ENCODE measurements at places on chromosomes 3 and 15.

- no peak for DNase-seq
Observed at GRCh38 chr3:74921676-74922075, 307.2 kb upstream of the CNTN3 start.

DNA sequence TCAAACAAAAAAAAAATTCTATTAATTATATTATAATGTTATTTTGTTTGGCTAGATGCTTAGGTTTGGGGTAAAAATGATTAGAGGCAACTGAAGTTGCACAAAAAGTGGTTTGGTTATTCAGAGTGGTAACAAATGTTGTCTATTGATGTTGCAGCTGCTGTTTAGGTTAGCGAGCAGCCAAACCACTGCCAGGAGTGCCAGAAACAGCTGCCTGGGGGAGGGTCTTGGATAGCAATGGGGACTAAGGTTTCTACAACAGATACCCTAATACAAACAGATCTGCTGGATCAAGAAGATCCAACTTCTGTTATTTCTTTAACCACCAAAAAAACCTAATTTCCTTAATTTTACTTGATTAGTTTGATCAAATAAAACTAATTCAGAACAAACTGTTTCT lies 26.6 kb downstream of the BTLA start:
- DNase-seq = no peak

- DNase-seq = no peak
Observed at GRCh38 chr3:162799910-162800309, 1303.3 kb downstream of the OTOL1 start.

DNA sequence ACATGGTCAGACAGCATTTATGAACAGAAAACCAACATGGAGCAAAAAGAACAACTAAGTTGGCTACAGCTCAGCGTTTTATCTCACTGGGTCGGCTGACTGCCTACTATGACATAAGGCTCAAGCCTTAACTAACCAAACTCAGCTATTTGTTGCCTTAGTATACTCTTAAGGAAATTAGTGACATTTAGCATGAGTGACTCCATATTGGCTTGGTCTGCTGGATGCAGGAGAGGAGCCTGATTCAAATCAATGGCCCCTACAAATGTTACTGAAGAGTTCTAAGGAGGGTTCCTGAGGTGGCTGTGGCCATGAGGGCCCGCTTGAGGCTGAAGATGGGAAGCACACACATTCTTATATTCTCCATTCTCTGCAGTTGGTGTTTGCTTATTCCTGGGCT lies 20.1 kb upstream of the ALDH1L1 start:
- DNase-seq = no peak

- DNase-seq = no peak
Observed at GRCh38 chr3:122032531-122032930, 10.5 kb upstream of the ILDR1 start.

DNA sequence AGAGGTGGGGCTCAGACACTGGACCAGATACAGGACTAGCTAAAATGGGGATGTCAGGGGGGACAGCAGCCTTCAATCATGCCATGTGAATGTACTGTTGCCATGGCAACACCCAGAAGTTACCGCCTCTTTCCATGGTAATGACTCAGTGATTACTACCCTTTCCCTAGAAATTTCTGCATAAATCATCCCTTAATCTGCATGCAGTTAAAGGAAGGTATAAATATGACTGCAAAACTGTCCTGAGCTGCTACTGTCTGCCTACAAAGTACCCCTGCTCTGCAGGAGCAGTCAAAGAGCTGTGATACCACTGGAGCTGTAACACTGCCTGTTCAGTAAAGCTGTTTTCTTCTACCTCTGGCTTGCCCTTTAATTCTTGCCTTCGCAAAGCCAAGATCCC lies 168.2 kb downstream of the PEAK1 start:
- DNase-seq = no peak

- peak; percentile 43 for DNase-seq
Observed at GRCh38 chr15:41943543-41944312, 28.6 kb downstream of the EHD4 start.

DNA sequence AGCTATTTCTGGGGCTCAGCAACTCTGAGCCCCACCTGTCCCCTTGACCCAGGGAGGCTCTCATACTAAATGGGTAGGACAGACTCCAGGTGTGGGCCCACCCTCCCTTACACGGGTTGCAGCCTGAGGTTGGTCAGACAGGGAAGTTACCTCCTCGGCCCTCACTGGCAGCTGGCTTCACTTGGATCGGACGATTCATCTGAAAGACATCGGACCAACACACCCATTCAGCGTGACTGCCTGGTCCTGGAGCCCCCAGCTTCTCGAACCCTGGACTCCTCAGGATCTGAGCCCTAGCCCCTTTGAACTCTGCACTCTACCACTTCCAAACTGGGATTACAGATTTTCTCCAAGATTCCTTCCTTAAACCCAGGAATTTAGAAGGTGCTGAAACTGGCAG lies 15.4 kb downstream of the CELF6 start:
- peak; percentile 65 for DNase-seq

DNA sequence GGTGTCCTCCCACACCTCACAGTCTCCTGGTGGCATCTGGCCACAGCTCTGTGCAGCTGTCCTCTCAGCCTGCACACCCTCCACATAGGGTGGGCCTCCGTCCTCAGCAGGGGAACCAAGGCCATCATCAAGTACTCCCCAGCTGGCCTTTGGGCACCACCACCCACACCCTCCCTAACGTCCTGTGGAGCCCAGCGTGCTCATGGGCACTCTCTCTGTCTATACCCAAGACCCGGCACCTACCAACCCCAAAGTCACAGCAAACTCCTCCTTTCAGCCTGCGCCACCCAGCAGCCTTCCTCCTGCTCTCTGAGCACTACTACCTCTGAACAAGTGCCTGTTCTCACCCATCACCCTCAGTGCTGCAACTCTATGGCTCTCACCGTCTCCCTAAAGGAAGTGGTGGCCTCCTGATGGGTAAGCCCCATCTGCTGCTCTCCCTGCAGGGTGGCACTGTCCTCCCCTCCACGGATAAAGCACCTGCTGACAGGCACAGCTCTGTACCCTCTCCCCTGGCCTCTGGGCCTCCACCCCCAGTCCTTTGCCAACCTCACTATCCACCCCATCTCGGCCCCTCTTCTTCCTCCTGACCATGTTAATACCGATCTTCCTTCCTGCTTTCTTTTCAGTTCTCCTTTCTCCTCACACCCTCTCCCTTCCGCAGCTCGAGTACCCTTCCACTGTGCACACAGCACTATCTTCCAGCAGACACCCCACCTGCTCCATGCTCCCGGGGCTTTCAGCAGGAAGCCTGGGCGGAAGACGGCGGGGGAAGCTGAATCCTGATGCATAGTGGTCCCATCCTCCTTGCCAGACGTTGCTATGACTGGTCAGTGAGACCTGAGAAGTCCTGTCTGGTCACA lies 31.5 kb downstream of the SLC41A3 start:
- peak; percentile 59 for DNase-seq

DNA sequence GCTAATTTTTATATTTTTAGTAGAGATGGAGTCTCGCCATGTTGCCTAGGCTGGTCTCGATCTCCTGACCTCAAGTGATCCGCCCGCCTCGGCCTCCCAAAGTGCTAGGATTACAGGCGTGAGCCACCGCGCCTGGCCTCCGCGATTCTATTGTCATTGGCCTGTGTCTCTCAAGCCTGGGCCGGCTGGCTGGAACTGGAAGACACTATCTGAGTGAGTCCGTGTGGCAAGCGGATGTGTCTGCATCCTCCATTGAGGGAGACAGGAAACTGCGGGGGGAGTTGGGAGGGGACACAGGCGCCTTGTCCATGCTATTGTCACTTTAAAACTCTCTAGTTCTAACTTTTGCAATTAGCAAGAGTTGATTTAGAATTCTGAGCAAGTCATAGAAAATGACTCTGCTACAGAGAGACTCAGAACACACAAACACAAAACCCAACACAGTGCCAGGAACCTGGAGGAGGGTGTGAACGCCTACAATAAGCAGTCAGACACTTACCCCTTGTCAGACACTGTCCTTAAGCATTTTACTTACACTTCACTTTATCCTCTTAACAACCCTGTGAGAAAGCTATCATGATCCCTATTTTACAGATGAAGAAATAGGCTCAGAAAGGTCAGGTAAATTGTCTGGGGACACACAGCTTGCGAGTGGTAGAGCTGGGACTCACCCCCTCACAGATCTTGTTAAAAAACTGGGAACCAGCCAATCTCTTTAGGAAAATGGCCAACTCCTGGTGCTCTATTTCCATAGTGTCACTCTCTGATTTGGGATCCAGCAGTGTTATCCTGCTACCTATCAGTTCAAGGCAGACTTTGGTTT lies 38.7 kb downstream of the ANP32A start:
- no peak for DNase-seq

DNA sequence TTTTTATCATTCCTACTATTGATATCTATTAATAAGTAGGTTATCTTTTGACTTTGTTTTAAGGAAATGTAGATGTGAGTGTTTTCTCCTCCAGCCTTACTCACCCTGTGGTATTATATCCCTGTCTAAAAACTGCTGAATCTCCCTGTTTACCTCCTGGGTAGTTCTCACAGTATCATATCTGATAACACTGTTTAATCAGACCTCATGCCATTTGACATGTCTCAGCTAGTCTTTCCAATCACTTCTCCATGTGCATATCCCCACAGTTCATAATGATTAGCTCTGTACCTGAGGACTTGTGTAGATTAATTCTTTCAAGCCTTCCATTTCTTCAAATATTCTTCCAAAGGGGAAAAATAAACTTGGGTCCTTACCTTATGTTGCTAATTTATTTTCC lies 30.7 kb downstream of the DUOX2 start:
- no peak for DNase-seq

GRCh38 chr3:114622001-114622400 lies 328.2 kb downstream of the TIGIT start:
- no peak for DNase-seq

DNA sequence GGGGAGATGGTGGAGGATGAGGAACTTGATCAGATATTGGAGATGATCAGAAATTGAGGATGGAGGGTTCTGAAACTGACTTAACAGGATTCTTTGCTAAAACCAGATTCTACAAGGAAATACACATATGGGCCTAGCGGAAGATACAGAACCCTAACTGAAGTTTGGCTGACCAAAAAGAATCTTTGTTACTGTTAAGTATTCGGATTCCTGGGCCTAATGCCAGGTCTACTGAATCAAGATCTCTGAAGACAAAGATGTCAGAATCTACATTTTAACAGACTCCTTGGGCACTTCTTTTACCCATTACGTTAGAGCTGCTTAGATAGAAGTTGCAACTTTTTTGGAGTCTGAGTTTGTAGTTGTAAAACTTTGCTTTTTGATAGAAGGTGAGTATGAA lies 137.7 kb downstream of the FNDC3B start:
- no peak for DNase-seq
